ENCODE measurements at places on chromosomes 13 and 19.

- DNase-seq = peak; percentile 91
Measured at GRCh38 chr19:1079566-1080111, 12.7 kb downstream of the ARHGAP45 start.

DNA sequence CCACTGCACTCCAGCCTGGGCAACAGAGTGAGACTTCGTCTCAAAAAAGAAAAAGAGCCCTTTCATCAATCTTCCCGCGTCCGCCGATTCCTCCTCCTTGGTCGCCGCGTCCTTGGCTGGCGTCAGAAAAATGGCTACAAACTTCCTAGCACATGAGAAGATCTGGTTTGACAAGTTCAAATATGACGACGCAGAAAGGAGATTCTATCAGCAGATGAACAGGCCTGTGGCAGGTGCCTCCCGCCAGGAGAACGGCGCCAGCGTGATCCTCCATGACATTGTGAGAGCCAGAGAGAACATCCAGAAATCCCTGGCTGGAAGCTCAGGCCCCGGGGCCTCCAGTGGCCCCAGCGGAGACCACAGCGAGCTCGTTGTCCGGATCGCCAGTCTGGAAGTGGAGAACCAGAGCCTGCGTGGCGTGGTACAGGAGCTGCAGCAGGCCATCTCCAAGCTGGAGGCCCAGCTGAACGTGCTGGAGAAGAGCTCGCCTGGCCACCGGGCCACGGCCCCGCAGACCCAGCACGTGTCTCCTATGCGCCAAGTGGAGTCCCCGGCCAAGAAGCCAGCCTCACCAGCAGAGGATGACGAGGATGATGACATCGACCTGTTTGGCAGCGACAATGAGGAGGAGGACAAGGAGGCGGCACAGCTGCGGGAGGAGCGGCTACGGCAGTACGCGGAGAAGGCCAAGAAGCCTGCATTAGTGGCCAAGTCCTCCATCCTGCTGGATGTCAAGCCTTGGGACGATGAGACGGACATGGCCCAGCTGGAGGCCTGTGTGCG lies 2.1 kb upstream of the MISP3 start:
- no peak for DNase-seq

DNA sequence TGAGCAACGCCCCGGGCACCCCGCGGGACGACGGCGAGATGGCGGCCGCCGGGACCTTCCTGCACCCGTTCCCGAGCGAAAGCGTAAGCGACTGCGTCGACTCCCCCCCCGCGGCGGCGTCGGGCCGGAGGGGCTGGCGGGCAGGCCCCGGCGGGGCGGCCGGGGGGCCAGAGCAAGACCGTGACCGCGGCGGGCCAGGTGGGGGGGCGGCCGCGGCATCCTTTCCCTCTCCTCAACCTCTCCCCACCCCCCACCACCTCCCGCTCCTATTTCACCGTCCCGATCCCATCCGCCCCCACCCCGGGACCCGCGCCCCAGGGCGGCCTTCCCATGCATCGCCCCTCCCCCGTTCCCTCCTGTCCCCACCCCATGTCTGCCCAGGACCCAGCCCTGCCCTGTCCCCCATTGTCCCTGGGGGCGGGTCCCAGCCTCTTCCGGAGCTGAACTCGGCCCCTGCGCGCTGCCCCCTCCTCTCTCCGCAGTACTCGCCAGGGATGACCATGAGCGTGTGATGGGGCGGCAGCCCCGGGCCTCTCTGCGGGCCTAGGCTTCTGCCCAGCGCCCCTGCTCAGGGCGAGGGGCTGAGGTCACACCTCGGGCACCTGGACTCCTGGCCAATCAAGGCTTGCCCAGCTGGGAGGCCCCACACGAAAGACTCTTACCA lies 4.1 kb downstream of the ISYNA1 start:
- no peak for DNase-seq

GRCh38 chr13:108003626-108004025 lies 211.7 kb downstream of the LIG4 start:
- DNase-seq = no peak

DNA sequence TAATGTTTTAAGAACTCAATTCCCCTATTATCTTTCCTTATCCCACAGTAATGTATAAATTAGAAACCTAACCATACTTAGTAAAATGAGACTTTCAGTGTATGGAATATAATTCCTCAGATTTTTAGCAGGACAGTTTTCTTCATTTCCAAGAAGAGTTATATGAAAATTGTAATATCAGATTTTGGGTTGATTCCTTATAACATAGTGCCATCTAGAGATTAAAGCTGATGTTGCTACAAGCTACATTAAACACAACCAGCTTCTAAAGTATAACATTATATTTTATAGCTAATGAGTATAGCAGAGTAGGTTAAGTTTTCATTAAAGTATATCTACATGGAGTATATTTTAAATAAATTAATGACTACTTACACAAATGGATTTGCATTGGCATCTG lies 99.7 kb upstream of the MIR17HG start:
- no peak for DNase-seq

GRCh38 chr13:29081697-29082440 lies 261.7 kb downstream of the MTUS2 start:
- no peak for DNase-seq

GRCh38 chr19:11138601-11139300 lies 16.8 kb downstream of the SPC24 start:
- no peak for DNase-seq

DNA sequence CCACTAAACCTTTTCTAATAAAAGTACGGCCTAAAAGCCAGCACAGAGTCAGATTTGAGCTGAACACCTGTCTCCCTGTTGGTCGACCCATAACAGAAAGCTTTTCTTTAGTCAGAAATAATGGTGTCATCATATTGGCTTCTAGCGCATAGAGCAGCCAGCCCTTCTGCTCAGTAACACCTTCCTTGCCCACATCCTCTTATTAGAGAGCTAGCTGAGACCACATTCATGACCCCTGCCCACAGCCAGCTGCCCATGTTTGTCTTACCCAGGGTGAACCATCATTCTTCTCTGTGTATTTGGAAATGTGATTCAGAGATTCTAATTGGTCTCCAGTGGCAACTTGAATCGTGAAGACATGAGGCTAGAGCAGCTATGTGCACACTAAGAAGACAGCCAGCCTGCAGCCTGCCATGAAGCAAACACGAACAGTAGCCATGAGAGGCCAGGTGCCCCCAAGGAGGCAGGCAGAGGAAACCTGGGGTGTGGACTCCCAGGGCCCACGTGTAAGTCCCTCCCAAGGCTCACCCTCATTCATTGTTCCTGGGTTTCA lies 82.3 kb upstream of the PDCD5 start:
- DNase-seq = no peak

- no peak for DNase-seq
Measured at GRCh38 chr19:4581666-4582553, 22.4 kb upstream of the SEMA6B start.

- DNase-seq = no peak
Measured at GRCh38 chr13:101408992-101409656, 7.2 kb downstream of the NALCN start.

Measured in activated CD4-positive, alpha-beta T cell treated with anti-CD3 and anti-CD28 coated beads, Interleukin-10, Interleukin-2, amounts not matched to agents 100 ng/mL and 50 ng/mL, durations not matched to agents 16 hours and 8 hours (primary cell).